ENCODE measurements at places on chromosomes 5 and 9.

DNA sequence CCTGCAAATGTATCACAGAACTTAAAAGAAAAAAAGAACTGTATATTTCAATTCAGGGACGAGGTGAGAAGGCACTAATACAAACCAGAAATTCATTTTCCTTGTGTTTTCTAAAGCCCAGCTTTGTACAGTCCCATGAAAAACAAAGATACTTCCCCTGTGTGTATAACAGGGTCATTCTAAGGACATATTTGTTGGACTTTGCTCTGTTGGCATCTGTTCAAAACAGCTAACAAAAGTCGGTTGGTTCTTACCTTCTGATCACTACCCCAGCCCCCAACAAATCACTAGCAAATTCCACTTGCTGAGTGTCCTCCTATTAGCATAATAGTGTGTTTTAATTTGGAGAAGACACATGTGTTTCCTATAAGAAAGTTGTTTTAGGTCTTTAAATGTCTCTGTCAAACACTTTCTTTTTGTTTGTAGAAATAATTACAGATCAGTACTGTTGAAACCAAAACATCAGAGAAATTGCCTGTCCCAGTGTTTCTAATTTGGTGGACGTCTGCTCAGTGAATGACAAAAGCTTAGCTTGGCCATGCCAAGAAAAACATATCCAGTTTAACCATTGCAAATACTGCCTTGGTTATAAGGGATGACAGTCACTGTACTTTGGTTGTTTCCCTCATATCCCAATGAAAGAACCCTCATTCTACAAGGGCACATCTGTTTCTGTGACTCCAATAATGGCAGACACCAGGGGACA is 480.5 kb downstream of the EBF1 start:
- DNase-seq = no peak

DNA sequence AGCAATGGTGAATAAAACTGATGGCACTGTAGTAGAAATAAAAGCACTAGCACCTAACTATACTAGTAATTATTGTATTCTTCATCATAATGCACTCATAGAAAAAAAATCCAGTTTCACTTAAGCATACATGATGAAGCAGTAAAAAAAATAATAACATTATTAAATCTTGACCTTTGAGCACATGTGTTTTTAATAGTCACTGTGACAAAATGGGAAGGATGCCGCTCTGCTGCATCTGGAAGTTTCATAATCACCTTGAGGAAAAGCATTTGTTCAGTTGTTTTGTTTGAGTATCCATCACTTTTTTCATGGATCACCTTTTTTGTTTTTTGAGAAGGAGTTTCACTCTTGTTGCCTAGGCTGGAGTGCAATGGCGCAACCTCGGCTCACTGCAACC is 13.2 kb downstream of the OR2K2 start:
- DNase-seq = no peak

DNA sequence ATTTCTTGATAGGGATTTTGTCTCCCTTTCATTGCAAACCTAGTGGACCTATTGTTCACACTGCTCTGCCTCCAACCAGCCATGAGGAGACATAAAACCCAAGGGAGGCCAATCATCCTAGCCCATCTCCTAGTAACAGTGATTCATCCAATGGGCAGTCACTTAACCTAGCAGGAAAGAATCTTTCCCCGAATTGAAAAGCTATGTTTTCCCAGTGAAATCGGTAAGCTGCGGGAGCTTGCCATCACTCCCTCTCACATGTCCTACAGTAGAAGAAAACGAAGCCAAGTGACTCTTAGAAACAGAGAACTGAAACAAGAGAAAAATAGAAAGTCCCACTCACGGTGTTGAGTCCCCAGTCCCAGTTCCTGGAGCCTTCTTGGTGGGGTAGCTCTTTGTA is 123.3 kb downstream of the SUSD1 start:
- no peak for DNase-seq

GRCh38 chr9:9819886-9820285 is 792.9 kb downstream of the PTPRD start:
- no peak for DNase-seq

GRCh38 chr5:40973364-40974004 is 64.2 kb downstream of the C7 start:
- no peak for DNase-seq

GRCh38 chr5:111635916-111636570 is 121.0 kb downstream of the NREP start:
- no peak for DNase-seq

DNA sequence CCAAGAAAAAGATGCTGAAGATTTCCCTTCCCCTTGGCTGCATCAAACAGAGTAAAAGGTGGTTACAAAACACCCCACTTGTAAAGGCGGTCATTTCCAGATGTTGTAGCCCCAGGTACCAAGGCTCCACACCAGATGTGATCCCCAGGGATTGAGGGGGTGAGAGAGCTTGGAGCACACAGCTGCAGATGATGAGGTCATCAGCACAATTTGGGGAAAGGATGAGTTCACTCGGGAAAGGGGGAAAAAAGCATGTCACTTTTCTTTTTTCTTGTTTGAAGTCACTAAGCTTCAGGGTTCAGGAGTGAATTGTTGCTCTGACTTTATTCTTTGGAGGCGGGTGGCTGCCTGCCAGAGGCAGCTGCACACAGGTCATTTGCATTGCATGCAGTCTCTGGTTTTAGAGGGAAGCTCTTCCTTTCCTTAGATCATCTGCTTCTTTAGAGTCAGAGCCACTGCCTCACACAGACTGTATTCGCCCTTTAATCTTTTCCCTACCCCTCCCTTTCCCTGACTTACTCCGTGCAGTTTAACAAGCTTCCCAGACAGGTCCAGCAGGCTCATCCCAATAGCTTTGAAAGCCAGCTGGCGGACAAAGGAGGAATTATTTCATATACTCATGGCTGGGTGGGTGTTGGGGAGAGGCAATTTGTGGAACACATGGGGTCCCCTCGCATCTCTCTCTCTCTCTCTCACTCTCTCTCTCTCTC is 409.3 kb upstream of the SLC24A2 start:
- DNase-seq = peak; percentile 49

- DNase-seq = peak; percentile 85
These were observed 18.9 kb downstream of the MARCHF11 start for GRCh38 chr5:16160706-16161105.

GRCh38 chr9:72210522-72210921 is 61.3 kb downstream of the GDA start:
- DNase-seq = no peak

DNA sequence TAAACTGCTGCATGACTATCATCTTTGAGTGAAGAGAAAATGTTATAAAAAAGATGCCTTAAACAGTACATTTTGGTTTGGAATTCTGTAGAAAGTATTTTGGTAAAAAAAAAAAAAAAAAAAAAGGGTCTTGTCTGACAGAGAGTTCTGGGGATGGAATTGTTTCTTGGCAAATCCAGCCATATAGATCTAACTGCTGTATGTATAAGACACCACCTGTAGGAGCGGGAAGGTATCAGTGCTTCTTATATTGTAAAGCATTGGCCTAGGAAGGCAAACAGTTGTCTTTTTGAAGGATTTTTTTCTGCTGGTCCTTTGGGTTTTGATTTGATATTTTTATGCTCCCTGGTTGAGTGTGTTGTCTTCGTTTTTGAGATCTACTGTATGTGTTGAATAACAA is 2.8 kb downstream of the PURA start:
- no peak for DNase-seq

All from neural progenitor cell (in vitro differentiated cells).